ENCODE measurements at places on chromosomes 13 and 19.
A peak's percentile ranks its signal among the peaks of the same experiment; 100 is the strongest.

DNA sequence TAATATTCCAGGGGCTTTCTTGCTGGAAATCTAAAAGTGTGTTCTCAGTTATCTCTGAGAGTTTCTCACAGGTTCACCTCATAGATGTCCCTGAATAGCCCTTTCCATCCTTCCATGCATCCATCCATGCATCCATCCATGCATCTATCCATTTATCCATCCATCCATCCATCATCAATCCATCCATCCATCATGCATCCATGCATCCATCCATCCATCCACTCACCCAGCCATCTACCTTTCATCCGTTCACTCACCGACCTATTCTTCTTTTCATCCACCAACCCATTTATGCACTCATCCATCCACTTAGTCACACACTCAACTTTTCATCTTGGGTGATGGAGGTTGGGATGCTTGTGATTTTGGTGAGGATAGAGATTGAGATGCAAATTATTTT, 7.4 kb upstream of the ADGRE3 start:
- no peak for DNase-seq

GRCh38 chr19:39038098-39038497, 5.7 kb upstream of the FBXO27 start:
- peak; percentile 84 for DNase-seq

- DNase-seq, result no peak
Measured at GRCh38 chr13:29572575-29572974, 22.9 kb downstream of the SLC7A1 start.

DNA sequence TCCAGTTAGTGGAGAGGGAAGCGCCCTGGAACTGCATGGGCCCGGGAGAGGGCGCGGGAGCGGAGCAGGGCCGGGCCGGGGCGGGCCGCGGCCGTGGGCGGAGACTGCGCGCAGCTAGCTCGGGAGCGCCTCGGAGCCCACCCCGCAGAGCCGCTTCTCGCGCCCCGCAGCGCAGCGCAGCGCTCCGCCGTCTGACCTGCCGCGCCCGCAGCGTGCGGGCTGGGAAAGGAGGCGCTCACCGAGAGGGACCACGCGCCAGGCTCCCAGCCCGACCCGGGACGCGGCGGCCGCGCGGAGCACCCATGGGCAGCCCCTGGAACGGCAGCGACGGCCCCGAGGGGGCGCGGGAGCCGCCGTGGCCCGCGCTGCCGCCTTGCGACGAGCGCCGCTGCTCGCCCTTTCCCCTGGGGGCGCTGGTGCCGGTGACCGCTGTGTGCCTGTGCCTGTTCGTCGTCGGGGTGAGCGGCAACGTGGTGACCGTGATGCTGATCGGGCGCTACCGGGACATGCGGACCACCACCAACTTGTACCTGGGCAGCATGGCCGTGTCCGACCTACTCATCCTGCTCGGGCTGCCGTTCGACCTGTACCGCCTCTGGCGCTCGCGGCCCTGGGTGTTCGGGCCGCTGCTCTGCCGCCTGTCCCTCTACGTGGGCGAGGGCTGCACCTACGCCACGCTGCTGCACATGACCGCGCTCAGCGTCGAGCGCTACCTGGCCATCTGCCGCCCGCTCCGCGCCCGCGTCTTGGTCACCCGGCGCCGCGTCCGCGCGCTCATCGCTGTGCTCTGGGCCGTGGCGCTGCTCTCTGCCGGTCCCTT, at the start of gene MLNR:
TSS of gene MLNR (plus strand) at position 303 of the 820 bp plus-strand sequence. CDS start at position 303, 0 bp downstream.
- DNase-seq, result no peak

DNA sequence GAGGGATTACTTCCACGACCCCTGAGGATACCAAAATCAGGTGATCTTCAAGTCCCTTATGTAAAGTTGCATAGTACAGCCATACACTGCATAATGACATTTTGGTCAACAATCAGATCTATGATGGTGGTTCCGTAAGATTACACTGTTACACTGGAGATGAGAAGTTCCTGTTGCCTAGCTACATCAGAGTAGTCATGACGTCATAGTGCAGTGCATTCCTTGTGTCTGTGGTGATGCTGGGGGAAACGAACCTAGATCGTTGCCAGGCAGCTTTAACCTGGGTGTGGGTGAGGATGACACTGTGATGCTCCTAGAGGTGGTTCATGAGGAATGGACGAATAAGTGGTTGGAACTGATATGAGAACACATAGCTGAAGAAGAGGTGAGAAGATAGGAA, 9.1 kb downstream of the ZNF610 start:
- no peak for DNase-seq

DNA sequence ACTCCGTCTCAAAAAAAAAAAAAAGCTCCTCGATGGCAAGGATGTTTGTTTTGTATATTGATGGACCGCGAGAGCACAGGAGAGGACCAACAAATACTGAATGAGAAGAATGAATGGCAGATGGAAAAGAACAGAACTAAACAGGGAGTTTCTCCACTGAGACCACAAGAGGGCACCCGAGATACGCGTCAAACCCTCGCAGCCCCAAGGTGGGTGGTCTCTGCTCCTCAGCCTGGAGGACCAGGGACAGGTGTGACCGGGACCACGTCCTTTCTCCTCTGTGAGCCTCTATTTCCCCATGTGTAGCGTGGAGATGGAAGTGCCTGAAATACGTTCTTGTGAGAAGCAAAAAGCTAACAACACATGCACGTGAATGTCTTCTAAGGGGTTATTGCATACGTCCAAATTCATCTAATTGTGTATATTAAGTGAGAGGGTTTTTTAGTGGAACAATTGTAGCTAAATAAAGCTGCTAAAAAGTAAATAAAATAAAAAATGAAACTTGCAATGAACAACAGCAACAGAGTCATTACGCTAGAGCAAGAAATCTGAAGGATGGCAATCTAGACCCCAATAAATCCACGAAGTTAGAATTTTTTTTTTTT, 8.3 kb upstream of the CDC42EP5 start:
- DNase-seq, result peak; percentile 65

DNA sequence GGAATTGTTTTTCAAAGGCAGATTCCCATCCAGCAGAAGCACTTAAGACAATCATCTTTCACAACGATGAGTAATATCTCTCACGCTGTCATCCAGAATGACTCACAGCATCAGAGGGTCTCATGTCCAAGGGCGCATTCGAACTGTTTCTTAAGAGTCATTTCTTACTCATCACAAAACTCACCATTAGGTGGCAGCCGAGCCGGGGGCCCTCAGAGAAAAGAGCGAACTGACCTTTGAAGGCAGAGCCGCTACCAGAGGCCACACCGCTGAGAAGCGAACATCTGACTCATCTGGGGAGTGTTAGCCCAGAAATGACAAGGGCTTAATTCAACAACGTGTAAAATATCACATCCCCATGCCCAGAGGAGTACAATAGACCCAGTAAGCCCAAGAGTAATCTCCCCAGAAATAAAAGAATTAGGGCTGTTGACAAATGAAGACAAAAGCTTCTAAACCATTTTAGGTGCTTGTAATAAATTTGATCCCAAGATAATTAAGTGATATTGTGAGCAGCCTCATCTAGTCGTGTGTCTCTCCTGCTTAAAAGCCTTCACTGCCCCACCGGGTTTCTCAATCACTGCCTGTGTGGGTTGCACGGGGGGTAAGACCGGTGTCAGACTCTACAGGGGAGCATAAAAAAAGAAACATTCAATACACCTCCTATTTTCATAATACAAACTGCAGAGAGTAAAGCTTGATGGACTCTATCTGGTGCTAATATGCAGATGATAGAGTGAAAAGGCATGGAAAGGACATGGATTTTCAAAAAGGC, 96.2 kb downstream of the CYSLTR2 start:
- DNase-seq, result peak; percentile 16

DNA sequence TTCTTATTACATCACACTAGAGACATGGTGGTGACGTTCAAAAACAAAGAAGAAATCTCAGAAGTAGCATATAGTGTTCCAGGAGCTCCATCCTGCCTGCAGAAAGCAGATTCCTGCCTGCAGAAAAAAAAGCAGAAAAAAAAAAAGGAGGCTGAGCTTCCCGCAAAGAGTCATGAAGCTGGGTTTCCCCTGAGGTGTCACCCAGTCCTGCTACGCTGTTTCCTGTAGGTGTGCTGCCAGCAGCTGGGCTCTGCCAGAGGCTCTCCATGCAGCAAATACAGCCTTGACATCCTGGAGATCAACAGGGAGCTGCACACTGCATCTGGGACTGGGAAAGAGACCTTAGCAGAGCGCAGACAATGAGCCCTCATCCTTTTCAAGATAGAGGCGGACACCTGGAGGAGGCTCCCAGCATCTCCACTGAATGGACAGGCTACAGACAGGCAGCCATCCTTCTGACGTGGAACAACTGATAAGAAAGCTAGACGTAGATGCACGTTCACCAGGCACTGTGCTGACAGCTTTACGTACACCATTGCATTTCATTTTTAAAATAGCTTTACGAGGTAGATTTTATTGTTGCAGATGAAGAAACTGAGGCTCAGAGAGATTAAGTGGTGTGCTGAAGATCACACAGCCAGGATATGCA, 350.9 kb downstream of the FOXO1 start:
- DNase-seq, result no peak

GRCh38 chr13:31207661-31208552, 8.1 kb downstream of the B3GLCT start:
- DNase-seq, result no peak

- DNase-seq, result peak; percentile 69
Measured at GRCh38 chr19:42313096-42313839, at the start of gene TMEM145. Gene TMEM145, plus strand, starts transcription at chr19:42313309. Its CDS starts 68 bp downstream, at chr19:42313377.

DNA sequence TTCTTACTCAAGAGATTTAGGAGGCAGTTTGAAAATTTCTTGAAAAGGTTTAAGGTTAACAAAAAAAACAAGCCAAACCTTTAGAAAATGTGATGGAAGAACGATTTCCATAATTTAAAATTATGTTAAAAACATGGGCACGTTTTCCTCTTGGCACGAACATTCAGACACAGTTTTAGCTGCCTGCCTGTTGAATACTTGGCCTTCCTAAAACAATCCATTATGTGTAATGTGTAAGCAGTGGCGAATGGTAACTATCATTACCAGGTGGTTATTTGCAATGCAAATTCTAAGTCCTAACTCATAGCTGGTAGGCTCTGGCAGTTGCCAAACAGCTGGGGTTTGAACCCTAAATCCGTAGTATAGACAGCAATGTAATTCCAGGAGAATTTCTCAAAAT, 1425.7 kb upstream of the SLC10A2 start:
- no peak for DNase-seq

GRCh38 chr13:52810011-52810410, 38.4 kb downstream of the PCDH8 start:
- no peak for DNase-seq

DNA sequence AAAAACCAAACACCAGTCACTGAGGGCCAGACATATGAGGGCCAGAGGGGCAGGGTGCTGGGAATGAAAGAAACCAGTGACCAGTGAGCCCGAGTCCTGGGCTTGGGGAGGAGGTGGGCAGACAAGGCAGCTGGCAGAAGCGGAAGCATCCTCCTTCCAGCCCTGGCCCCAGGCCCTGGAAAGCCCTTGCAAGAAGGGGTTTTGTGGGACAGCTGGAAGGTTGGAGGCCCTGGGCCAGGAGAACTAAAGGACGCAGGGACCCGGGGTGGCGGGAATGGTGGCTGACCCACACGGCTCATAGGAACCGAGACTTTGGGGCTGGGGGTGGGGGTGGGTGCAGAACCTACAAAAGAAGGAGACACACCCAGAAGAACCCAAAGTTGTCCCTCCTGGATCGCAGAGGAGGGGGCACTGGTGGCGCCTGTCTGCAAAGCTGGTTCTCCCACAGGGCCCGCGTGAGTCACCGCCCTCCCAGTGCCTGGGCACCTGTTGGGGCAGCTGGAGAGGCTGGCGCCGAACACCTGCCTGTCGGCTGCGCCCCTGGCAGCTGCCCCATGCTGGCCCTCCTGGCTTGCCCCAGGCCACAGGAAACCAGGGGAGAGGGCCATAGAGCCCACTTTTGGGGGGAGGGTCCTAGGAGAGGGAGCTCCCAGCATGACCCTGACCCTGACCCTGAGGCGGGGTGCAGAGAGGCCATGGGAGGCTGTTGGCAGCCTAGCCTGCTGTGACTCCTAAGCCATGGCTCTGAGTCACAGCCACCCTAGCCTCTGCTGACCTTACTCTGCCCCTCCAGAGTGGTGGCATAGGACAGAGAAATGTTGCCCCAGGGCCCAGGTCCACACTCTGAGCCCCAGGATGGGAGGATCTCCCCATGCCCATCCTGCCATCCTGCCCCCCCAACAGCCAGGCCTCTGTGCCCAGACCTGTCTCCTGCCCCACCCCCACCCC, 802 bp downstream of the DMPK start:
- DNase-seq, result no peak

- peak; percentile 84 for DNase-seq
Measured at GRCh38 chr19:49672131-49672919, 4.7 kb upstream of the PRMT1 start.

DNA sequence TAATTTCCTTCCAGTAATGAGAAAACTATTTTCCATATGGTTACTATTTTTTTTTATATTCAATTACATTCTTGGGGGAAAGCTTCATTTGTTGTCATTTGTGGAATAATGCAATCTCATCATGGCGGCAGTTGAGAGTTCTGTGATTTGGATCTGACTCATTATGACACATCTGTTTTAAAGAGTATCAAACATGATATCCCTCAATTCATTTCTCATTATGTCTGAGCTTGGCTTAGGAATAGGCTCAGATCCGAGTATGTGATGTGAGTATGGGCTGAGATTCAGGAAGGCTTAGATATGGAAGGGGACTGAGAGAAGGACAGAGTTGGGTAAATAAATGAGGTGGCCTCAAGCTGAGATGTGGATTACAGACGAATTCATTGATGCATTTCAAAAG, 64.4 kb downstream of the POSTN start:
- no peak for DNase-seq

- no peak for DNase-seq
Measured at GRCh38 chr19:3350014-3350663, 16.2 kb upstream of the NFIC start.

DNA sequence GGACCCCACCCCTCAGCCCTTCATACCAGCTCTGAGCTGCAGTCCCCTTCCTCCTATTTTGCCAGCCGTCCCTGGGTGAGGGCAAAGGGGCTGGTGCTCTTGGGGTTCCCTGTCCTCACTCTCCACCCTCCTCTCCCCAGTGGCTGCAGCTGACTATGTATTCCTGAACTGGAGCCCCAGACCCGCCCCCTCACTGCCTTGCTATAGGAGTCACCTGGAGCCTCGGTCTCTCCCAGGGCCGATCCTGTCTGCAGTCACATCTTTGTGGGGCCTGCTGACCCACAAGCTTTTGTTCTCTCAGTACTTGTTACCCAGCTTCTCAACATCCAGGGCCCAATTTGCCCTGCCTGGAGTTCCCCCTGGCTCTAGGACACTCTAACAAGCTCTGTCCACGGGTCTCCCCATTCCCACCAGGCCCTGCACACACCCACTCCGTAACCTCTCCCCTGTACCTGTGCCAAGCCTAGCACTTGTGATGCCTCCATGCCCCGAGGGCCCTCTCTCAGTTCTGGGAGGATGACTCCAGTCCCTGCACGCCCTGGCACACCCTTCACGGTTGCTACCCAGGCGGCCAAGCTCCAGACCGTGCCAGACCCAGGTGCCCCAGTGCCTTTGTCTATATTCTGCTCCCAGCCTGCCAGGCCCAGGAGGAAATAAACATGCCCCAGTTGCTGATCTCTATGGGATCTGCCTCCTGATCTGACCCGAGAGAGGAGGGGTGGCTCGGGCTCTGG, 2.4 kb downstream of the COX7A1 start:
- DNase-seq, result no peak

- DNase-seq, result no peak
Measured at GRCh38 chr13:113110048-113110851, 4.7 kb downstream of the F7 start.

GRCh38 chr19:45713141-45713540, 17.6 kb downstream of the FBXO46 start:
- no peak for DNase-seq

- no peak for DNase-seq
Measured at GRCh38 chr13:94598281-94598680, 2.3 kb upstream of the TGDS start.

GRCh38 chr13:111480976-111481375, 160.5 kb downstream of the TEX29 start:
- DNase-seq, result no peak

- DNase-seq, result no peak
Measured at GRCh38 chr13:114200399-114200911, 21.4 kb downstream of the CFAP97D2 start.

Data from cerebellar cortex (tissue), 1 donor.